ENCODE measurements at places on chromosomes 6 and 20.

- no peak for DNase-seq
These were observed 32.5 kb downstream of the SPDEF start for GRCh38 chr6:34523441-34524206.

- DNase-seq = no peak
These were observed 193.0 kb upstream of the SGK1 start for GRCh38 chr6:134510920-134511319.

- DNase-seq = peak; percentile 2
These were observed 621.9 kb upstream of the CITED2 start for GRCh38 chr6:139996253-139996834.

- DNase-seq = no peak
These were observed 168.4 kb downstream of the OR2B2 start for GRCh38 chr6:27743787-27744186.

GRCh38 chr6:158684745-158685324 lies 35.0 kb downstream of the SYTL3 start:
- no peak for DNase-seq

DNA sequence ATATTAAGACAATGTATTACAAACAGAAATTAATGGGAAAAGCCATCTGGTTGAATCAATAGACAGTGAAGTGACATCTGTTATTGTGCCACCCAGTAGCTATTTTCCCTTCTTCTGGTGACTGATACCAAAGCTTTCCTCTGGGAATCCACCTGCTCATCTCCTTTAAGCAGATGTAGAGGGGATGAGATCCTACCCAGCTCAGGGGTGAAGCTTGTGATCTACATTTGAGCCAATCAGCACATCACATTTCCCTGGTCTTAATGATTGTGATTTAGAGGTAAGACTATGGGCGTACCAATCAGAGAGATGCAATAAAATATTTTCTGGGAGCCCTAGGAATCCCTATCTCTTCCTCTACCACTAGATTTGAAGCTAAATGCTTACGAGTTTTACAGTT lies 782.9 kb downstream of the PTPRT start:
- no peak for DNase-seq

- DNase-seq = no peak
These were observed 102.8 kb downstream of the TMEM242 start for GRCh38 chr6:157220485-157220884.

DNA sequence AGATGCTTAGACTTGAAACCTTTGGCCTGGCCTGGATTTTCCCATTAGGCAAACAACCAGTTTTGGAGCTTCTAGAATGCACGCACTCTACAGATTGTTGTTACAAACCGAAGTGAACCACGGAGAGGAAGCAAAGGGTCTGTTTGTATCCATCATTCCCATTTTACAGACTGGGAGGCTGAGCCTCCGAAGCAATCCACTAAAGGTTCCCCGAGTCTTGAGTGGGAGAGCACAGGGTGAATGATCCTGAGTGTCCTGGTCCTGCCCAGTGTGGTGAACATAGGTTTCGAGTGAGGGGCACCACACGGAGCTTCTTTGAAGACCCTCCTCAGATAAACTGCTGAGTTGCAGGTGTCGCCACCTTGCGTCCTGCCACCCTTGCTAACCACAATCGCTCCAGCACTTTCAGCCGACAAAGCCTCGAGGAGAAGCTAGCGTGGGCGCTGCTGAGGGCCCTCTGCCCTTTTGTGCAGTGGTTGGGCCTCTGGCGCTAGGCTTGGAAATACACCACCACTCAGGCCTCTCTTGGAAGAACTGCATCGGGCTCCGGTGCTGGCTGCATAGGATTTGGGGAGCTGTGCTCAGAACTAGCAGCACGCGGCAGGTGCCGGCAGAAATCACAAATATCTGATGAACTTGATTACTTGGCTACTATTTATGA lies 1.4 kb upstream of the PRDM13 start:
- no peak for DNase-seq

GRCh38 chr6:32191696-32192607 lies 491 bp downstream of the GPSM3 start:
- DNase-seq = peak; percentile 64

DNA sequence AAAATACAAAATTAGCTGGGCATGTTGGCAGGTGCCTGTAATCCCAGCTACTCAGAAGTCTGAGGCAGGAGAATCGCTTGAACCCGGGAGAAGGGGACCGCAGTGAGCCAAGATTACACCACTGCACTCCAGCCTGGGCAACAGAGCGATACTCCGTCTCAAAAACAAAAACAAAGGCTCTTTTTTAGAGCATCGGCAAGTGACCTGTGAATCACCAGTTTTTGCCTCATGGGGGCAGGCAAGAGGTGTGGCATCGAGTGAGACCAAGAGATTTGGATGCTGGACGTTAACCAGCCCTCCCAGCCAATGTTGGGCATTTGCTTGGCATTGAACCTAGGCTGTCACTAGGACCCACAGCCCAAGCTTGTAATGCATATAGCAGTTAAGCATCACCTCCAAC lies 14.6 kb upstream of the CDK5RAP1 start:
- DNase-seq = peak; percentile 11

DNA sequence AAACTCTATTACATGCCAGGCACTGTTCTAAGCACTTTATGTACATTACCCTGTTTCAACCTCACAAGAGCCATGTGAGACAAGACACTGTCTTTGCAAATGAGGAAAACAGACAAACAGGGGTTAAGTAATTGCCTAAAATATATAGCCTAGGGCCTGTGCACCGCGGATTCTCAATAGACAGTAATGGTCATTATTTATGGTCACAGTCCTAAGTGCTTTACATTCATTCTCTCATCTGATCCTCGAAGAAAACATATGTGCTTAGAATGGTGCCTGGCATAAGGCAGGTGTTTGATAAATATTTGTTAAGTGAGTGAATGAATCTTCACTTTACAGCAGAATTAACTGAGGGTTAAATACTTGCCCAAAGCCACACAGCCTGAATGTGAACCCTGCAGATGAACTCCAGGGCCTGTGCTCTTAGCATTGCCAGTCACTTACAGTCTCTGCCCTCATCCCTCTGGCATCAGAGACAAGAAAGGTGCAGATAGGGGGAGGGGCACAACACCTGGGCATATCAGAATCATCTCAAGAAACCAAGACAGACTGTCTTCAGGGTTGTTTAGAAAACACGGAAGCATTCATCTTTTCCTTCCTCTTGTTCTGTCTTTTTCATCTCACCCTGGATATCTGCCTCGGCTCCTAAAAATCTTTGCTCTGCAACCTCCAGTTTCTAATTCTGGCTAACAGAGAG lies 92.8 kb upstream of the SASH1 start:
- no peak for DNase-seq

GRCh38 chr20:31861385-31862156 lies 8.8 kb downstream of the DUSP15 start:
- peak; percentile 76 for DNase-seq

GRCh38 chr6:144594585-144594984 lies 309.4 kb downstream of the UTRN start:
- no peak for DNase-seq

- no peak for DNase-seq
These were observed 404 bp downstream of the CEP162 start for GRCh38 chr6:84227044-84227433.

DNA sequence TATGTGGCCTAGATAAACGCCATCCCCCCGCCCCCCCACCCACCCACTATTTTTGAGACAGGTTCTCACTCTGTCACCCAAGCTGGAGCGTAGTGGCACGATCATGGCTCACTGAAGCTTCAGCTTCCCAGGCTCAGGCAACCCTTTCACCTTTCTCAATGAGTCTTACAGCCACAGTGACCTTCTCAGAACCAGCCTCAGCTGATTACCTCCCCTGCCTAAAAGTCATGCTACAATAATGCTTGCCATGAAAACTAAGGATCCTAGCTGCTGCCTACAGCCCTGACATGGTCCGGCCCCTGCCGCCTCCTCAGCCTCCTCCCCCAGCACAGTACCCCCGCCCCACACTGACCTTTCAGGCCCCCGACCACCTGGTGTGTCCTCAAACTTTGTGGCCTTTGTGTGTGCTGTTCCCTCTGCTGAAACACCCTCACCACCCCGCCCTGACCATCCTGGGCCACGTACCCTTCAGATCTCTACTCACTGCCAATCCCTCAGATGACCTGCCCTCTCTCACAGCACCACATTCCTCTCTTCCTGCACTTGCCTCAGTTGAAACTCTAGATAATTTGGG lies 31.3 kb downstream of the PNPLA1 start:
- DNase-seq = no peak

DNA sequence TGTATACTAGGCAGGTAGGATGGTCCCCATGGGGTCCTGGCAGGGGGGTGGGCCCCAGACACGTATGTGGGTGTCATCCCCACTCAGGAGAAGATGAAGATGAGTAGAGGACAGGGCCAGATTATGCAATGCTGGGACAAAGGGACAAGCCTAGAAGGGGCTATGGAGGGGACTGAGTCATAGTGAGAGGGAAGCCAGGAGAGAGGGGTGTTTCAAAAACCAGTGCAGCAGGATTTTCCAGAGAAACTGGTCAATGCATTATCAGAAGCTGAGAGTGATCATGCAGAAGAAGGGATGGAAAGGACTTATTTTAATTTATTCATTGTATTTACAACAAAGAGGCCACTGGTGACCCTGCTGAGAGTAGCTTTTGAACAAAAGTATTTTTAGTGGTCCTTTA lies 74.0 kb downstream of the PPP1R3G start:
- DNase-seq = no peak

DNA sequence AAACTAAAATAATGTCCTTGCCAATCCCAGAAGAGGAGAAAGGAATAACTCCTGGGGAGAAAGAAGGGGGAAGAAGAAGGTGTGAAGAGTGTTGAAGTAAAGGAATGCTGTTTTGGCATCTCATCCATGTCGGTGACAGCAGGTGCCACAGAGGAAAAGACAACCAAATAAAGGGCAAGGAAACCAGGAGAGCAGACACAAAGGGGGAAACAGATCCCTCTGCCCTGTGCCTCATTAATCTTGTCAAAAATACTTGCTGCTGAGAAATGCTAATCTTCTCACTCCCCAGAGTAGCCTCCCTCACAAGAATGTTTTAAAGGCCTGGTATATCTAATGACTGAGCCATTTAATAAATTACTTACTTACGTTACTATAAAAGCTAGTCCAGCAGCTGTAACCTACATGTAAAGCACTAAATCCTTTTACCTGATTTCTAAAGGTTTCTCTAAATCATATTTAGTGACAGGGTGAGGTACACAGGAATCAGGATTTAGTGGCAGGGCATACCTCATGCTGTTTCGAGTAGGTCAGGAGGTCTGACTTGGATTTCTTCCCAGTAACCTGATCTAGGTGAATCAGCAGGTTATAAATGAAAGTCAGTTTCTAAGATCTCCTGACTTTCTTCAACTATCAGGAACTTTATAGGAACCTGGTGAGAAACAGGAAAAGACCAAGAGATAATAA lies 377.1 kb downstream of the CENPW start:
- DNase-seq = no peak

DNA sequence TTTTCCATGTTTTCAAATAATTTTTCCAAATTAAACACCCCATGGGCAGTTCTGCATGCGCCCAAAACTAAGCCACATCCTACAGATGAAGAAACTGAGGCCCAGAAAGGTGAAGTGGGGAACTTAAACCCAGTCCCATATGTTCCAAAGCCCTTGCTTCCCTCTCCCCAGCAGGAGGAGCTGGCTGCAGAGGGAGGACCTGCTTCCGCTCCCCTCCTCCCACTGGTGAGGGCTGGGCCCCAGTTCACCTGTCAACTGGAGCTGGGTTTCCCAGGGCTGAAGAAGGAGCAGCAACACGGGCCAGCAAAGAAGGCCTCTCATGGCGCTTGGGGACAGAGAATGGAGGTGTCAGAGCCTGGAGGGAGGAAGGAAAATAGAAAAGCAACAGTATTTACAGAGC lies 1.4 kb upstream of the RBPJL start:
- DNase-seq = no peak

- no peak for DNase-seq
These were observed 307.4 kb downstream of the TRDN start for GRCh38 chr6:123329337-123329736.

DNA sequence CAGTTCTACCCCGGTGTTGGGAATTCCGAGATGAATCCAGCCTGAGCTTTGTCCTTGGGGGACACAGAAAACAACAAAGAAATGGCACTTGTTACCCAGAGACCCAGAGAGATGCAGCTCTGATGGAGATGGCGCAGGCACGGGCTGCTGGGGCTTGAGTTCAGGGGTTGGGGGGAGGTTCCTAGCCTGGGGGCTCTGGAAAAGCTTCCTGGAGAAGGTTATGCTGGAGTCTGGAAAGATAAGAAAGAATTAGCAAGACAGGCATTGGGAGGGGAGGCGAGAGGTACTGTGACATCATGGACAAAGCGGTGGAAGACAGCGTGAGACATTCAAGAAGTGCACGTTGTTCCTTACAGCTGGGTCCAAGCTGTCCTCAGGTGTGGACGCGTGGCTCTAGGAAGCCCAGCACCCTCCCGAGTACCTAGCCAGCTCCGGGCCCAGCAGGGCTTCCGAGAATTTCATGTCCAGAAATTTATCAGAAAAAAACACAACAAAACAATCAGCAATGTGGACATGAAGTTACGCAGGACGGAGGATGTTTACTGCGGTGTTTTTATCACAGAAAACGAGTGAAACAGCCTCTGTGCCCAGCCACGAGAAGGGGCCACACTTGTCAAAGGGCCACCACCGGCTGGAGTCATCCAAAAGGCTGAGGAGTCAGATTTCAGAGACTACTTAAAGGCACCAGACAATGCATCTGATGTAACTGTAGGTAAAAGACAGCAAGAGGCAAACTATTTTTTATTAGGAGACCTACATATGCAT lies 39.5 kb downstream of the C20orf203 start:
- DNase-seq = no peak

DNA sequence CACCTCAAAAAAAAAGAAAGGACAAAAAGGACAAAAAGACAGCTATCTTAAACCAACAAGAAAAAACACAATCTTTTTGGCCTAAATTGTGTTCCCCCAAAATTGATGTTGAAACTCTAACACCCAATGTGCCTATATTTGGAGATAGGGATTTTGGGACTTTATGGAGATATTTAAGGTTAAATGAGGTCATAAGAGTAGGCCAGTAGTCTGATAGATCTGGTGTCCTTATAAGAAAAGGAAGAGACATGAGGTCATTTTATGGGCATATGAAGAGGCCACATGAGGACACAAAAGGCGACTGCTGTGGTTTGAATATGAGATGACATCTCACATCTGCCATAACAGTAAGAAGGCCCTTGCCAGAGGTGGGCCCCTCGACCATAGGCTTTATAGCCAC lies 49.5 kb downstream of the TRIM38 start:
- no peak for DNase-seq

GRCh38 chr6:145283856-145284255 lies 451.5 kb downstream of the EPM2A start:
- DNase-seq = no peak

Data from CD4-positive, alpha-beta T cell treated with Interleukin-10 for 1 hour (primary cell).